Upper lobe of left lung (tissue), 6 donors: ENCODE measurements at places on chromosomes 4 and X. TPM values are rescaled to one million over a fixed set of nuclear protein-coding genes. Genes with fewer than 3 reads are reported as not detected.
A peak's percentile ranks its signal among the peaks of the same experiment; 100 is the strongest.

DNA sequence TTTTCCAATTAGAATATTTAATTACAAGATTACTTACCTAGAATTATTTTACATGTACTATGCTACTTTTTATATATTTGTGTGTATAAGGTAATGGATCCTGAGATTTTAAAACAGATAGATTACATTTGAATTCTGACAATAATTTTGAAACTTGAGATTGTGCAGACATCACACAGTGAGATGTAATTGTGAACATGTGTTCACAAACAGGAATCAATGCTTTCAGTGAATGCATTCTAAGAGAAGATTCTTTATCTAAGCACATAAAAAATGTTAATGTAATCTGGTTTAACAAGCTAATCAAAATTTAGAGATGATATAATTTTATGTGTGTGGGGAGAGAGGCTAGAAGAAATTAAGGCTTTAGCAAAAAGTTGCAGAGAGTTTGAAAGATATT lies 1925.5 kb downstream of the ARAP2 start:
- no peaks in the 10 kb centered on the region for H3K36me3 ChIP-seq
- H3K27me3 ChIP-seq, result no peaks in the 10 kb centered on the region
- H3K4me1 ChIP-seq, result no peaks in the 10 kb centered on the region
- H3K4me3 ChIP-seq, result no peak overlapping the region
- no peak overlapping the region for H3K27ac ChIP-seq

GRCh38 chr4:74428276-74428675 lies 16.7 kb upstream of the AREG start:
- H3K27ac ChIP-seq, result no peak overlapping the region
- no peak overlapping the region for H3K4me3 ChIP-seq
- H3K4me1 ChIP-seq, result no peaks in the 10 kb centered on the region
- DNase-seq, result no peak
- H3K27me3 ChIP-seq, result no peaks in the 10 kb centered on the region

DNA sequence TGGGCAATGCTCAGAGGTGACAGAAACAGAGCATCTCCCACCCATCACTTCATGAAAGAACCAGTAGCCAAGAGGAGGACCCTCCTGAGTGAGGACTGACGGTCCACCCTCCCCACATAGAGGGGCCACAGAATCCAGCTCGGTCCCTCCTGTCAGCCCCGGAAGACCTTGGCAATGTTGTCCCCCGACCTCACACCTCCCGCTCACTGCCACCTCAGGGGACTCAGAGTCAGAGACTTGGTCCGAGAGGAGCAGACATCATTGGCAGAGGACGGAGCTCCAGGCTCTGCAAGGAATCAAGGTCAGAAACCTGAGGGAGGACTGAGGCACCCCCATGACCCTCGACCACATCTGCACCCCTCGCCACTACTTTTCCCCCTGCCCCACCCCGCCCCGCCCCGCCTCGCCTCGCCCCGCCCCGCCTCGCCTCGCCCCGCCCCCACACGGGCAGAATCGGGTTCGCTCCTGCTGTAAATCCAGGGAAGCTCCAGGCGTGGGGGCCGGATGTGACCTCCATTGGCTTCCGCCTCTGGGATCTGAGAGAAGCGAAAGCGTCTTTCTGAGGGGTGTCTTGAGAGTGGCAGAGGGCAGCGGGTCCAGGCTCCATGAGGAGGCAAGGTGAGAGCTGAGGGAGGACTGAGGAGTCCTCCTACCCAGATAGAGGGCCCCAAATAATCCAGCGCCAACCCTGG lies at the start of gene MAGEA11:
MAGEA11 (plus strand) TSS at position 516 of the 692 bp plus-strand sequence. CDS start 1,100 bp downstream, outside the sequence.
- no peak for DNase-seq
- no peaks in the 10 kb centered on the region for H3K27me3 ChIP-seq
- no peaks in the 10 kb centered on the region for H3K4me1 ChIP-seq
- no peaks in the 10 kb centered on the region for H3K36me3 ChIP-seq
- no peak within 1 kb of the TSS for H3K4me3 ChIP-seq

GRCh38 chr4:88796545-88796944 lies 98.9 kb upstream of the NAP1L5 start:
- H3K4me1 ChIP-seq, result no peaks in the 10 kb centered on the region
- H3K36me3 ChIP-seq, result no peaks in the 10 kb centered on the region
- DNase-seq, result no peak
- no peak overlapping the region for H3K27ac ChIP-seq
- no peaks in the 10 kb centered on the region for H3K27me3 ChIP-seq

DNA sequence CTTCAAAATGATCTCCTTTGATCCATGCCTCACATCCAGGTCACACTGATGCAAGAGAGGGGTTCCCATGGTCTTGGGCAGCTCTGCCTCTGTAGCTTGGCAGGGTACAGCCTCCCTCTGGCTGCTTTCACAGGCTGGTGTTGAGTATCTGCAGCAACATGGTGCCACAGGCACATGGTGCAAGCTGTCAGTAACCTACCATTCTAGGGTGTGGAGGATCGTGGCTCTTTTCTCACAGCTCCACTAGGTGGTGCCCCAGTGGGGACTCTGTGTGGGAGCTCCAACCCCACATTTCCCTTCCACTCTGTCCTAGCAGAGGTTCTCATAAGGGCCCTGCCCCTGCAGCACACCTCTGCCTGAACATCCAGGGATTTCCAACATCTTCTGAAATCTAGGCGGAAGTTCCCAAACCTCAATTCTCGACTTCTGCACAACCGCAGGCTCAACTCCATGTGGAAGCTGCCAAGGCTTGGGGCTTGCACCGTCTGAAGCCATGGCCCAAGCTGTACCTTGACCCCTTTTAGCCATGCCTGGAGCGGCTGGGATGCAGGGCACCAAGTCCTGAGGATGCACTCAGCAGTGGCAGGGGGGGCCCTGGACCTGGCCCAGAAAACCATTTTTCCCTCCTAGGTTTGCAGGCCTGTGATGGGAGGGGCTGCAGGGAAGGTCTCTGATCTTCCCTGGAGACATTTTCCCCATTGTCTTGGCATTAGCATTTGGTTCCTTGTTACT lies 137.8 kb upstream of the NUDT6 start:
- H3K4me1 ChIP-seq, result no peaks in the 10 kb centered on the region
- no peak overlapping the region for H3K4me3 ChIP-seq
- no peaks in the 10 kb centered on the region for H3K36me3 ChIP-seq

DNA sequence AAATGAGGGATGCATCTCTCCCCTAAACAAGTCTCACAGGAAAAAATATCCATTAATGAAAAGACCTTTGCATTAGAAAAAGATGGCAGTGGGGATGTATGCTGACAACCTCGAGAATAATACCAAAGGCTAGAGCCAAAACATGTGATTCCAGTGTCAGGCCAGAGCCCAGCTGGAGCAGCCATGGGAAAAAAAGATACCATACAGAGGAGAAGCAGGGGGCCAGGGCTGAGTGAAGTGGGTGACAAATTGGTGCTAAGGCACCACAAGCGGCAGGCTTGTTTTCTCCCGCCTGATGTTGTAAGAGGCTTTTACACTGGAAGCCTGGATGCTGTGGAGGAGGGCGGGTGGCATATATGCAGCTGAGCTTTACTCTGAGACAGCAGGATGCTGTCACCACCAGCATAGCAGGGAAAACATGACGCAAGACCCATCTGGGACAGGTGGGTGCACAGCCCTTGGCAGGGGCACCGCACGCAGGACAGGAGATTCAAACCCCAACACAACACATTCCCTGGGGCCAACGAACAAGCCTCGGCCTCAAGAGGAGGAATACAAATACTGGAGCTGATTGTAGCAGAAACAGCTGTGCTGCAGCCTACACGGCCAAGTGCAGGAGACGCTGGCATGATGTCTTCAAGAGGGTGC lies 91.9 kb downstream of the TSPAN5 start:
- H3K27me3 ChIP-seq, result no peaks in the 10 kb centered on the region
- H3K36me3 ChIP-seq, result no peaks in the 10 kb centered on the region
- DNase-seq, result no peak
- no peak overlapping the region for H3K27ac ChIP-seq
- peaks cover 5% of the 10 kb centered on the region for H3K4me1 ChIP-seq
- no peak overlapping the region for H3K4me3 ChIP-seq

GRCh38 chr4:2091990-2092668 lies 33.0 kb downstream of the NAT8L start:
- H3K36me3 ChIP-seq, result no peaks in the 10 kb centered on the region
- peak; percentile 60 for DNase-seq
- no peak overlapping the region for H3K4me3 ChIP-seq
- H3K27me3 ChIP-seq, result no peaks in the 10 kb centered on the region

GRCh38 chrX:135432881-135433521 lies 11.3 kb downstream of the SMIM10L2A start:
- H3K4me3 ChIP-seq, result no peak overlapping the region
- H3K4me1 ChIP-seq, result no peaks in the 10 kb centered on the region
- no peak overlapping the region for H3K27ac ChIP-seq

GRCh38 chr4:35164063-35164462 lies 1080.3 kb downstream of the ARAP2 start:
- H3K4me3 ChIP-seq, result no peak overlapping the region
- H3K27ac ChIP-seq, result no peak overlapping the region
- H3K27me3 ChIP-seq, result no peaks in the 10 kb centered on the region
- no peaks in the 10 kb centered on the region for H3K36me3 ChIP-seq
- no peaks in the 10 kb centered on the region for H3K4me1 ChIP-seq
- no peak for DNase-seq

DNA sequence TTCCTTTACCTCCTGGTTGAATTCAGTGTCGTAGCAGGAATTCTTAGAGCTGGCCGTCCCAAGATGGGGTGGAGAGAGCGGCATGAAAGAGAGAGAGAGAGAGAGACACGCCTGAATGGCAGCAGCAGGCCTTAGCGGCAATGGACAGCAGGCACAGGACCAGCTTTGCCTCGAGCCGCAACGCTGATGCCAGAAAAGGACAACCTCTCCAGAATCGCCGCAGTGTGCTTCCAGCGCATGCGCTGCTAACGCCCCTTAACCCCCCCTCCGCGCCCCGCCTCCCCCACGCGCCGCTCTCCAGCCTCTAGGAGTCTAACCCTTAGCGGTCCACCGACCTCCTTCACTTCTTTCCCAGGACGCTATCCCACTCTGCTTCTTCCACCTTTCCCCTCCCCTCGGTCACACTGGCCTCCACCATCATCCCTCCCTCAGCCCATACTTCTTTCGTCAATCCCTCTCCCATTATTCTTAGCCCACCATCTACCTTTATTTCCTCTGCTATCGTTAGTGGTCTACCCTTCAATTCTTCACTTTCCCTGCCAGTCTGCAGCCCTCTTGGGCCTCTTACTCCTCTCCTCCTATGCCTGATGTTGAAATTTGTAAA lies 10.5 kb upstream of the ZCCHC13 start:
- DNase-seq, result peak; percentile 92
- no peaks in the 10 kb centered on the region for H3K27me3 ChIP-seq
- peak overlapping the region; percentile 57 for H3K4me3 ChIP-seq
- no peaks in the 10 kb centered on the region for H3K36me3 ChIP-seq
- H3K27ac ChIP-seq, result peak overlapping the region; percentile 96

- DNase-seq, result no peak
- H3K27me3 ChIP-seq, result no peaks in the 10 kb centered on the region
- no peak overlapping the region for H3K27ac ChIP-seq
These were observed 45.3 kb upstream of the KCTD8 start for GRCh38 chr4:44493924-44494323.

GRCh38 chr4:188911199-188911598 lies 772.0 kb downstream of the TRIML1 start:
- no peak overlapping the region for H3K4me3 ChIP-seq
- no peaks in the 10 kb centered on the region for H3K4me1 ChIP-seq
- no peak overlapping the region for H3K27ac ChIP-seq
- no peaks in the 10 kb centered on the region for H3K27me3 ChIP-seq

GRCh38 chrX:2811271-2811670 lies 17.5 kb upstream of the GYG2 start:
- no peaks in the 10 kb centered on the region for H3K27me3 ChIP-seq
- H3K4me1 ChIP-seq, result peaks cover 2% of the 10 kb centered on the region
- no peaks in the 10 kb centered on the region for H3K36me3 ChIP-seq
- H3K27ac ChIP-seq, result no peak overlapping the region
- H3K4me3 ChIP-seq, result no peak overlapping the region

DNA sequence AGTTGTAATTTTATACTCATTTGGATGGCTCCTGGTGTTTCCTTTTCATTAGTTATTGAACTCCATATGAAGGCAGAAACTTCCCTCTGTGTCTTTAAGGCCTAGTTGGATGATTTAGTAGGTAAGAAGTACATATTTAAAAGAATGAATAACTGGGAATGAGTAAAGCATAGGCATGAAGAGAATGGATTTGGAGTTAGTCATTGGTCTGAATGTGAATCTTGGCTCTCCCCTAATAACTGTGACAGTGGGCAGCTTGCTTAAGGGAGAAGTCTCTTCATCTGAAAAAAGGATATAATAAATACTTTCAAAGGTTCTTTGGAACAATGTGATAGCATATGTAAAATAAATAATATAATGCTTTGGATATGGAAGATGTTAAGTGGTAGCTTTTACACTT lies 13.2 kb downstream of the SNX25 start:
- H3K36me3 ChIP-seq, result no peaks in the 10 kb centered on the region
- no peak overlapping the region for H3K27ac ChIP-seq
- H3K4me1 ChIP-seq, result peaks cover 9% of the 10 kb centered on the region
- no peak for DNase-seq

DNA sequence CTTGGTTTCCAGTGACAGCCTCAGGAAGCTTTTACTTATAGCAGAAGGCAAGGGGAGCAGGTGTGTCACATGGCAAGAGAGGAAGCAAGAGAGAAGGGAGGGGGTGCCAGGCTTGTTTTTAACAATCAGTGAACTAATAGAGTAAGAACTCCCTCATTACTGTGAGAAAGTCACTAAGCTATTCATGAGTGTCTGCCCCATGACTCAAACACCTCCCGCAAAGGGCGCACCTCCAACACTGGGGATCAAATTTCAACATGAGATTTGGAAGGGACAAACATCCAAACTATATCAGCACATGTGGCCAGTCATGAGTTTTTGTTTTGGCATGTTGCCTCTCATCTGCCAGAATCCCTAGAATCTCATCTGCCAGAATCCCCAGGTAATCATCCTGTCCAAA lies 183.5 kb upstream of the C1QTNF7 start:
- no peaks in the 10 kb centered on the region for H3K4me1 ChIP-seq
- H3K27me3 ChIP-seq, result no peaks in the 10 kb centered on the region
- H3K4me3 ChIP-seq, result no peak overlapping the region
- no peaks in the 10 kb centered on the region for H3K36me3 ChIP-seq
- DNase-seq, result no peak

GRCh38 chr4:6943012-6943884 lies 33.6 kb downstream of the TBC1D14 start:
- peak overlapping the region; percentile 73 for H3K27ac ChIP-seq
- H3K27me3 ChIP-seq, result no peaks in the 10 kb centered on the region
- peaks cover 45% of the 10 kb centered on the region for H3K4me1 ChIP-seq
- no peak overlapping the region for H3K4me3 ChIP-seq
- H3K36me3 ChIP-seq, result peaks cover 2% of the 10 kb centered on the region

GRCh38 chr4:43394976-43395375 lies 502.5 kb downstream of the GRXCR1 start:
- no peaks in the 10 kb centered on the region for H3K27me3 ChIP-seq
- DNase-seq, result no peak
- H3K36me3 ChIP-seq, result no peaks in the 10 kb centered on the region
- no peak overlapping the region for H3K27ac ChIP-seq
- no peaks in the 10 kb centered on the region for H3K4me1 ChIP-seq
- H3K4me3 ChIP-seq, result no peak overlapping the region

DNA sequence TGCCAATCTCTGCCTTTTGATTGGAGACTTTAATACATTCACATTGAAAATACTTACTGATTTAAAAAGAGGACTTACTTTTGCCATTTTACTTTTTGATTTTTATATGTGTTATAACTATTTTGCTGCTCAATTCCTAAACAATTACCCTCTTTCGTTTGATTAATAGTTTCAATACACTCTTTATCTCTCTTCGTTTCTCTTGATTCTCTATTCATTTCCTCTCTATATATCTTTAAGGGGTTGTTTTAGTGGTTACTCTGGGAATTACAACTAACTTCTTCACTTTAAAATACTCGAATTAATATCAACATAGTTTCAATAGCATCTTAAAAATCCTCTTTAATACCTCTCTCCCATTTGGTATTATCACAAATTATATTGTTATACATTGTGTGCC lies 116.6 kb downstream of the PTCHD1 start:
- H3K4me3 ChIP-seq, result no peak overlapping the region
- no peak overlapping the region for H3K27ac ChIP-seq
- no peaks in the 10 kb centered on the region for H3K27me3 ChIP-seq
- no peaks in the 10 kb centered on the region for H3K36me3 ChIP-seq
- DNase-seq, result no peak

OTUD6A gene
- not detected for total RNA-seq

POU4F2 gene
- not detected for total RNA-seq
